ENCODE measurements at places on chromosomes 13 and 19. TPM values are rescaled to one million over a fixed set of nuclear protein-coding genes. Genes with fewer than 3 reads are reported as not detected.

The ZNF471 gene
- 2.6 TPM for total RNA-seq

- no peak overlapping the region for H3K4me3 ChIP-seq
- H3K4me1 ChIP-seq, result no peaks in the 10 kb centered on the region
- H3K27me3 ChIP-seq, result peaks cover 7% of the 10 kb centered on the region
- H3K27ac ChIP-seq, result no peak overlapping the region
- no peak for DNase-seq
These were observed 25.7 kb downstream of the ZNF577 start for GRCh38 chr19:51861870-51862622.

The RXFP2 gene
- total RNA-seq, result not detected

The AP2S1 gene
- 381 TPM for total RNA-seq

GRCh38 chr19:38900202-38900629 lies 447 bp downstream of the NFKBIB start:
- H3K36me3 ChIP-seq, result peaks cover 6% of the 10 kb centered on the region
- peaks cover 7% of the 10 kb centered on the region for H3K27me3 ChIP-seq
- H3K27ac ChIP-seq, result peak overlapping the region; percentile 97
- H3K4me1 ChIP-seq, result peaks cover 18% of the 10 kb centered on the region
- no peak for DNase-seq
- peak overlapping the region; percentile 89 for H3K4me3 ChIP-seq

The GIPC3 gene
- 11.0 TPM for total RNA-seq

The GJB6 gene
- 0.23 TPM for total RNA-seq

- peaks cover 42% of the 10 kb centered on the region for H3K27me3 ChIP-seq
- H3K27ac ChIP-seq, result no peak overlapping the region
- peaks cover 14% of the 10 kb centered on the region for H3K4me1 ChIP-seq
- no peak for DNase-seq
These were observed 1.9 kb downstream of the ICAM5 start for GRCh38 chr19:10291554-10292205.

DNA sequence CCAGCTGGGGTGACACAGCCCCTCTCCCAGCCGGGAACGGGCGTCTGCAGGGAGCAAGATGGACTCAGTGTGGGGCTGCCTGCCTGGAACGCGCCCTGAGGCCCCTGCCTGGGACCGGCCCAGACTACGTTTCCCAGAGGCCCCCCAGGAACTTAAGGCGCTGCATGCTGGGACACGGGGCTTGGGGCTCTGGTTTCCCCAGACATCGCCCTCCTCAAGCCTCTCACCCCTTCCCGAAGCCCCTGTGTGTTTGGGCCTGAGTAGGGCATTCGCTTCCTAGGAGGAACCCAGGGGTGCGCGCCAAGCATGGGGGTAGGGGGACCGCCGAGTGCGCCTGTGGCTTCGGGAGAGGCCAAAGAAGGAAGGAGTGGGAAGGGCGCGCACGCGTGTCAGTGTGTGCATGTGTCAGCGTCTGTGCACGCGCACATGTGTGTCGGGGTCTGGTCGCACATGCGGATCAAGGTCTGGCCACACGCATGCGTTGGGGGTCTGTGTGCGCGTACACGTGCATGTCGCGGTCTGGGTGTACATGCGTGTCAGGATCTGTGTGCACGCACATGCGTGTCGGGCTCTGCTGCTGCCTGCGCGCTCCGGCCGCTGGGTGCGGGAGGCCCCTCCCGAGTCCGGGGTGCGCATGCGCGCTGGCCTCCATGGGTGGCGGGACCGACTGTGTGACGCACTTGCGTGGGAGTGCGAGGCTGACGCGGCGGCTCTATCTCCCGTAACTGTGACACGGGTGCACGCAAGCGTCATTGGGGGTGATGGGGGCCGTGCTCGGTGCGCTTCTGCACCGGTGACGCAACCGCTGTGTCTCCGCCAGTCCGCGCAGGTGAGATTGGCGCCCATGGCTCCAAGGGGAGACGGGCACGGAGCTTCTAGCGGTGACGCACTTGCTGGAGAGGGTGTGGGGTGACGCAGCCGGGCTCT lies 16.2 kb downstream of the ZNF331 start:
- no peak overlapping the region for H3K27ac ChIP-seq
- peaks cover 12% of the 10 kb centered on the region for H3K36me3 ChIP-seq
- H3K27me3 ChIP-seq, result no peaks in the 10 kb centered on the region
- peak overlapping the region; percentile 89 for H3K4me3 ChIP-seq

The ZNF429 gene
- 14.1 TPM for total RNA-seq

GRCh38 chr19:10190026-10190425 lies 4.7 kb downstream of the DNMT1 start:
- peaks cover 8% of the 10 kb centered on the region for H3K27me3 ChIP-seq
- H3K27ac ChIP-seq, result peak overlapping the region; percentile 61
- DNase-seq, result no peak
- H3K4me3 ChIP-seq, result no peak overlapping the region

The TNNT1 gene
- 2.8 TPM for total RNA-seq

The MEX3D gene
- 73.4 TPM for total RNA-seq

DNA sequence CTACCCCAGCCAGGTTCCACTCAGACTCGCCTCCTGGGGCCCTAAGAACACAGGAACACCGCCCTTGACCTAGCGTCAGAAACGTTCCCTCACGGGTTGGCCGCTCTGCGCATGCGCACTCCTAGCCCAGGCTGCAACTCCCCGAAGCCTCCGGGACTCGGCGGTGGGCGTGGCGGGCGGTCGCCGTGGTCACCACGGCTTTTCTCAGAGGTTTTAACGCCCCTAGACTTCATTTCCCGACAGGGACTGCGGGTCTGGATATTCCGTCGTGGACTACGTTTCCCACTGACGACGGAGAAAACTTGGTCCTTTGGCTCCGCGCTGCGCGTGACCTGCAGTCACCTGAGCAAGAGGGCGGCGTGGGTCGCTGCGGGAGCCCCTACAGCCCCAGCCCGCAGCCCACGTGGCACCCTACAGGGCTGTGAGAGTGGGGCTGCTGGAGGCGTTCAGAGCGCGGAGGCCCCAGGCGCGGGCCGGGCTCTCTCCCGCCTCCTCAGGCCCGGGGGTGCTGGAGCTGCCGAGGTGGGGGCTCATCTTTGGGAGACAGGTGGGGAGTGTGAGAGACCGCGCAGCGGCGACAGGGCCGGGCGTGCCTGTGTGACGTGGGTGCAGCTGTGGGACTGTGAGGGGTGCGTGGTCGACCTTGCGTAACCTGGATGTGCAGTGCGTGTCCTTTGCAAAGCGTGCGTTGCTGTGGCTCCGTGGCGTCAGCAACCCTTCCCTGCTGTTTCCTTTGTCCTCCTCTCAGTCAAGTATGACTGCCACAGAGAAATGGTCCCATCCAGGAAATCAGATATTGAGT lies 38.0 kb upstream of the ZNF573 start:
- no peak for DNase-seq
- no peaks in the 10 kb centered on the region for H3K27me3 ChIP-seq
- no peak overlapping the region for H3K27ac ChIP-seq
- peaks cover 10% of the 10 kb centered on the region for H3K36me3 ChIP-seq
- H3K4me1 ChIP-seq, result no peaks in the 10 kb centered on the region

DNA sequence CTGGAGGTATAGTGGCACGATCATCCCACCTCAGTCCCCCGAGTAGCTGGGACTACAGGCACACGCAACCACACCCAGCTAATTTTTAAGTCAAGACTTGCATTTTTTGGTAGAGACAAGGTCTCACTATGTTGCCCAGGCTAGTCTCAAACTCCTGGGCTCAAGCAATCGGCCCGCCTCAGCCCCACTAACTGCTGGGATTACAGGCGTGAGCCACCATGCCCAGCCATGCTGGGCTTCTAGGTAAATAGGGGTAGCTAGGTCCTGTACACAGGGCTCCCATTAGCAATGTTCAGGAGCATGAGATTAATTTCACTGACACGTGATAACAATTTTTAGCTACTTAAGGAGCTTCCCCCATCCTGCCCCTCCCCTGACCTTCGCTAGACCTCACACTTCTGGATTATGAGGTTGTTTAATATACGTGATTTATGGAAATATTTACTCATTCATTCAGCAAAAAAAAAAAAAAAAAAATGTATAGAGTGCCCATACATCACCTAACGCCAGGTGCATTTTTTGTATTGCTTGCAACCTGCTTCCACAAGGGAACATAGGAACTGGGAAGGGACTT lies 19.2 kb downstream of the TMEM272 start:
- H3K27me3 ChIP-seq, result no peaks in the 10 kb centered on the region
- H3K36me3 ChIP-seq, result no peaks in the 10 kb centered on the region
- no peak for DNase-seq
- peaks cover 28% of the 10 kb centered on the region for H3K4me1 ChIP-seq

The OR7D2 gene
- total RNA-seq, result not detected

DNA sequence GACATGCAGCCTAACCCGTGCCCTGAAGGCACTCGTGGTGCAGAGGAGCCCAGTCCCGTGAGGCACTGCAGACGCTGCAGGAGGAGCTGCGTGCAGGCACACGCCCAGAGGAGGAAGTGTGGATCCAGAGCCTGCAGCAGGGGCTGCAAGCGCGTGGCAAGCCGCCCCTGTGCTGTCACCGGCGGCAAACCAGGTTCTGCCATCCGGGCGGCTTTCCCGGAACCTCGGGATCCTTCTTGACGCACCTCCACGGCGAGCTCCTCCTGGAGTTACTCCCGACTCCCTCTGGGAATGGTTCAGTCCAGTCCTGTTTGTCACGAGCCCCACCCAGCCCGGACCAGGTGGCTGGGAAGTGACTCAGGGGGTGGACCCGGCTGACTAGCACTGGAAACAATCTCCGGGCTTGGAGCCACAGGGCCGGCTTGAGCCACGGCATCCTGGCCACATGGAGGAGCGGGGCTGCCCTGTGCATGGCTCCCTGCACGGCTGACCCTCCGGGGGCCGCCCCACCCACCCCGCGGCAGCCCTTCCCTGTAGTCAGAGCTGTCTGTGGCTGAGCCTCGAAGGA lies 10.2 kb downstream of the DPP9 start:
- DNase-seq, result no peak
- no peaks in the 10 kb centered on the region for H3K4me1 ChIP-seq
- peaks cover 3% of the 10 kb centered on the region for H3K27me3 ChIP-seq

DNA sequence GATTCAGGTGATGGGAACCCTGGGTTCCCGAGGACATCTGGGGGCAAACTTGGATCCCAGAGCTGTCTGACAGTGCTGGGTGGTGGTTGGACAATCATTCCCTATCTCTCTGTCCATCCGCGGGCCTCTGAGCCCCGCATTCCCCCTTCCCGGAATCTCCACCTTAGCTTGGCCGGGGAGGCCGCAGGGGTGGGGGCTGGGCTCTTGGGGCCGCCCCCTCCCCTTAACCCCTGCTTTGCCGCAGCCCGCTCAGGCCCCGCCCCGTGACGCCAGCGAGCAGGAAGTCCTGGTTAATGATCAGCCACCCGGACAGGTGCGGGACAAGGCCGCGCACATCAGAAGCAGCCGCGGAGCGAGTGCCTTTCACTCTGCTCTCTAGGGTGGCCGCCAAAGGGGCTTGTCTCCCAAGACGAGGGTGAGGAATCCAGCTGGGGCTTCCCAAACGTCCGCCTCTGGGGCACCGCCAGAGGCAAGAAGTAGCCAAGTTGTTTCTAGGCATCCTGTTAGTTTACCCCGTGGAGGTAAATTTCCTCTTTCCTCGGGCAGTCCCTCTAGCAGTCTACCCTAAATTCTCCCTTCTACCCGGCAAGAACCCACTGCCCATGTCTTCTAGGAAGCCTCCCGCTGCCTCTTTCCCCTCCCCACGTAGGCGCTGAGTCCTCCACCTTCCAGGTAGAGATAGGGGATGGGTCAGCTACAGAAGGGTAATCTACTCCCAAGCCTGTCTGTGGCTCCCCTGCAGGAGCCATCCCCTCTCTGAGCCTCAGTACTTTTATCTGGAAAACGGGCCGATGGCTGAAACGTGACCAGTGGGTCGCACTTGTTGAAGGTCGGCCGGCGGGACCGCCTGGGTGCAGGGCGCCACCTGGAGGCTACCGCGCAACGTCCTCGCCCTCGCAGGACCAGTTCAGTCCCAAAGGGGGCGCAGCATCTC lies 3.0 kb downstream of the IRF2BP1 start:
- H3K4me3 ChIP-seq, result peak overlapping the region; percentile 91
- no peaks in the 10 kb centered on the region for H3K36me3 ChIP-seq
- DNase-seq, result peak; percentile 94
- H3K4me1 ChIP-seq, result peaks cover 22% of the 10 kb centered on the region
- H3K27me3 ChIP-seq, result peaks cover 21% of the 10 kb centered on the region
- no peak overlapping the region for H3K27ac ChIP-seq
